Ureter (tissue), 1 donor: ENCODE measurements at places on chromosomes 4 and X. TPM values are rescaled to one million over a fixed set of nuclear protein-coding genes. Genes with fewer than 3 reads are reported as not detected.

Gene NDNF
- total RNA-seq = 26.3 TPM

Gene EVC
- total RNA-seq = 24.1 TPM

Gene LAGE3
- total RNA-seq = 17.5 TPM

Gene SUPT20HL2
- total RNA-seq = 0.57 TPM
